ENCODE measurements at places on chromosomes 2 and 18.
A peak's percentile ranks its signal among the peaks of the same experiment; 100 is the strongest.

DNA sequence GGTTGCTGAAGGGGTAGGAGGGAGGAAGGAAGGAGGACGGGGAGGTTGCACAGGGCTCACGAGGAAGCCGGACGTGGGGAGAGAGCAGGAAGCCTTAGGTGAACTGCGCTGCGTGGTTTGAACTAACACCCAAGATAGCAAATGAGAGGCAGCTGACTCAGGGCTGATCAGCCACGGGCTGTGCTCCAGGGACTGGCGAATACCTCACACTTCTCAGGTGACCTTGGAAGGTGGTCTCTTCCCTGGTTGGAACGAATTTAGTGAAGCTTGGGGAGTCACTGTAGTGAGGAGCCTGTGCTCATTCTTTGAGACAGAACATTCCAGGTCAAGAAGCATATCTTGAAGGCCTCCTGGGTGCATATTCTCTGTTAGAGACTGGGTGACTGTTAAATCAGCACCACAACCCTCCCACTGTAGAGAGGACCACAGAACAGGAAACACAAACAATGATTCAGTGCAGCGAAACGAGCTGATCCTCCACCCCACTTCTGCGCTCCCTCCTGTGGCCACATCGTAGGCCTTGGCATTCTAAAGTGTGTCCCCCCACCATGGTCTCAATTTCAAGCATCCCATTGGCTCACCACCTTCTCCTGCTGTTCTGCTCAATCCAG, 33.8 kb downstream of the TOGARAM2 start:
- DNase-seq: no peak

- DNase-seq: no peak
Measured at GRCh38 chr2:191394043-191394442, 148.8 kb downstream of the MYO1B start.

- DNase-seq: no peak
Measured at GRCh38 chr2:214630402-214631045, 179.0 kb downstream of the BARD1 start.

- DNase-seq: no peak
Measured at GRCh38 chr2:117918608-117919007, 95.3 kb downstream of the CCDC93 start.

GRCh38 chr2:207594264-207594663, 30.9 kb downstream of the METTL21A start:
- DNase-seq: no peak

DNA sequence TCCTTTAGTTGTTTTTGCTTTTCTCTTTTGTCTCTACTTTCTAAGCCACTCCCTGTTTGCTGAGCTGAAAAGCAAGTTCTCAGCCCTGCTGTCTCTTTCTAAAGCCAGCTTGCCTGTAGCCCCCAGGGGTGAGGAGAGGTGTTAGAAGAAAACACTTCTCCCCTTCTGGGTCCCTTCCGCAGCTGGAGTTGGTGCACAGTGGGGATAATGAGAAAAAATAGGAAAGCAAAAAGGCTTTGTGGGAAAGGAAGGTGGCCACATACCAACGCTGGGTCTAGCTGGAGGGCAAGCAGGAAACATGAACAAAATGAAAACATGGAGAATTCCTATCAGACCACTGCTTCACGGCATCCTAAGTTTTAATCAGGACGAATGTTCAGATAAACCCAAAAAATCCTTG, 15.5 kb upstream of the SLC20A1 start:
- DNase-seq: no peak

DNA sequence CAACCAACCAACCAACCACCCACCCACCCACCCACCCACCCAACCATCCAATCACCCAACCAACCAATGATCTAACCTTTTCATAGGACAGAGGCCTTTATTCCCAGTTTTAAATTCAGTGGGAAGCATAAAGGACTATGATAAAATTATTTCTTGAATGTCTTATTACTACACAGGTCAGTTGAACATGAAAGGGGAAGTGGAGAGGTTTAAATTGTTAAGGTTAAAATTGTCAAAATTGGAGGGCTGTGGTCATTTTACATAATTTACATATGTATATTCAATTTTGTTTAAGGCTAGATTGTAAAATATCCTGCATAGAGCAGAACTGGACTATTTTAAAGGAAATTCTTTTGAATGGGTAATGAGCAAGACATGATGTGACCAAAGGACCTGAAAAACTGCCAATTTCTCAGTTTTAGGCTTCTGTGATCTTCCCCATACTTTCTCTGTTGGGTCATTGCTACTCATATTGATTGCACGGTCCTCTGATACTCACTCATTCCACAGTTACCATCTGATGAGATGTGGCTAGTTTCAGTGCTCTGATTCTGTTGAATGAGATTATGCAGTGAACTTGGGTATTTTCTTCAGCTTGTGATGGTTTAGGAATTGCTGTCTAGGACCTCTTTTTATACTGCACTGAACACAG, 127.4 kb downstream of the PLCL1 start:
- no peak for DNase-seq

- no peak for DNase-seq
Measured at GRCh38 chr2:5756272-5756671, 64.1 kb downstream of the SOX11 start.

DNA sequence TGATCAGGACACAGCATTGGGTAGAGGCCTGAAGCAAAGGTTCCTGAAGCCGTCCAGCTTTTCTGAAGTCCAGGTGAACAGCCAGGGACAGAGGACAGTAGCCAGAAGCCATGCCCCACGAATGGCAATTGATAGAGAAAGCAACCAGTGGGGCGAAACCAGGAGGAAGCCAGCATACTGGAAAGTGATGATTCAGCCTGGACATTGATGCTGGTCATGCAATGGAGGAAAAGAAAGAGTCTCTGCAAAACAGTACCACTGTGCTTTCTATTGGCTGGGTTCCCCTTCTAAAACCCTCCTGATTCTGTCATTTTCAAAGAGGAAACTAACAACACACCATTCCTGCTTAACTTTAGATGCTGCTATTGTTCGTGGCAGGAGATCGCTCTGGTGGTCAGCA, 221.4 kb upstream of the EPAS1 start:
- no peak for DNase-seq

GRCh38 chr2:239316562-239317465, 84.0 kb downstream of the HDAC4 start:
- DNase-seq: no peak

DNA sequence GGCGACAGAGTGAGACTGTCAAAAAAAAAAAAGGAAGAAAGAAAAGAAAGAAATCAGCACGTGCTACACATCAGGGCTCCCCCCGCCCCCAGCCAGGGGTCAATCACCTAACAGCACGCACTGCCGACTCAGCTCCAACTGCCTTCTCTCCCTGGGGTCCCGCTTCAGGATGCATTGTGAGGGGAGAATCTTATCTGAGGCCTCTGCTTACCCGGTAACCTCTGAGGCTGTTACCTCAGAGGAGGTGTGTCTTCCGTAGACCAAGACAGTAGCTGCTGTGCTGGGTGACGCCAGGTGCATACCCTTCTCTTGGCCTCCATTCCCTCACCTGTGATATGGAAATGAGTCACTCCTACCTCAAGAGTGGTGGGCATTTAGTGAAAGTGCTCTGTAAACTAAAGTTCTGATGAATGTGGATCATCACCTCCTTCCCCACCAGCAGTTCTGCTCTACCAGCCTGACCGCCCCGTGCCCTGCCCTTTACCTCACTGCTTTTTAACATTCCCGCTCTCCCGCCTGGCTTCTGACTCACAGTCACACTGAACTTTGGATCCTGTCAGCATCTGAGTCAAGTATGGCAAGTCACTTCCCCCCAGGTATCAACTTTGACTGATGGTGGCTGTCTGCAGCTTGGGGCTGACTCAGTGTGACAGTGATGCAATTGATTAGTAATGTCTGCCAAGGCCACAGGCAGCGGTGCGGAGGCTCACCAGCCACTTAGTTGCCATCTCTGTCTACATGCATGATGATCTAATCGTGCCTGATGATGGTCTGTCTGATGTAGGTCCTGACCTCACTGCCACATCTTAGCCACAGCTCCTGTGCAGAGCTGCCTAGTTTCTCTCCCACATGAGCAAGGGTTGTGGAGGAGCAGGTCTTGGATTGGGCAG, 20.1 kb downstream of the ARID5A start:
- DNase-seq: peak; percentile 27

GRCh38 chr2:241956521-241957110, 87.1 kb downstream of the RTP5 start:
- no peak for DNase-seq

GRCh38 chr2:10377052-10377746, 70.9 kb downstream of the ODC1 start:
- no peak for DNase-seq

- no peak for DNase-seq
Measured at GRCh38 chr18:44896846-44897245, 216.2 kb downstream of the SETBP1 start.

DNA sequence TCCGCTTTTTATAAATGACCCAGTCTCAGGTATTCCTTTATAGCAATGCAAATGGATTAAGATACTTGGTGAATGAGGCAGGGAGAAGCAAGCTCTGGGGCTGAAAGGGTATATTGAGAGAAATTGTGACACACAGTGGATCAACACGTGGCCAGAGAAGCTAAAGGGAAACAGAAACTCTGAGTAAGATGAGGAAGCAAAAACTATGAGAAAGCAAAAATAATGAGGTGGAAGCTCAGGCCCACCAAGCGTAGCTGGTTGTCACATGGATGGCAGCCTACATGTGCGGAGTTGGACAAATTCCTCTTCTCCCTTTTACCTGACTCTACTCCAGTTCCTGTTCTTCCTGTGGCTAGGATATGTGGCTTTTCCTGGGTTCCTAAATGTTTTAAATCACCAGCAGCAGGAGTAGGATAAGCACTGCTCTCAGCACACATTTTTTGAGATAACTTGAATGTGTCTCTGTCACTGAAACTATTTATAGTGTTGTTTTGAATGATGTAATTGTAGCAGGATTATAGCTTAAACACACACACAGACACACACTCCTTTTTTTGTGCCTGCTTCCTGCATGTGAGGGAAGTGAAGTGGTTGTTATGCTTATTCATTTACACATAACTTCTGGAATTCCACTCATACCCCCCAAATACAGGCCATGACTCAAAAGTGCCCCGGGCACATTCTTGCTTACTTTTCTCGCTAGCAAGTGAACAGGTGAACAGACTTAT, 30.1 kb upstream of the EPC2 start:
- DNase-seq: no peak

DNA sequence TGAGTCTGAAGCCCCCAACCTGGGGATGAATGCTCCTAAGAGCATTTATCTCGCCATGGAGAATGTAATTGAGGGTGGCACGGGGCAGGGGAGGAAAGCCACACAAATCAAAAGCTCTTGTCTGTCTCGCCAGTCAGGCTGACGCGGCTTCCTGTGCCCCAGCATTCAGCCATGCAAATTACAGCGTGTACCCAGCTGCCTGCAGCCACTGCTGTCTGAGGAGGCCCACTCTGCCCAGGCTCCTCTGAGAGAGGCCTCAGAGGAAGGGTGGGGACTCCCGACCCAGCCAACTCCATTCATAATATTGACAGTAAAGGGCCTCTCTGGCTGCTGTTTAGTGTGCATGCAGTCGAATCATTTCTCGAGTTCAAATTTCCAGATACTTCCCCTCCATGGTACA, 22.0 kb downstream of the SMAD7 start:
- DNase-seq: peak; percentile 94

GRCh38 chr2:240812301-240812680, 7.7 kb downstream of the KIF1A start:
- no peak for DNase-seq

- DNase-seq: no peak
Measured at GRCh38 chr2:47057687-47058002, 97.5 kb downstream of the STPG4 start.

DNA sequence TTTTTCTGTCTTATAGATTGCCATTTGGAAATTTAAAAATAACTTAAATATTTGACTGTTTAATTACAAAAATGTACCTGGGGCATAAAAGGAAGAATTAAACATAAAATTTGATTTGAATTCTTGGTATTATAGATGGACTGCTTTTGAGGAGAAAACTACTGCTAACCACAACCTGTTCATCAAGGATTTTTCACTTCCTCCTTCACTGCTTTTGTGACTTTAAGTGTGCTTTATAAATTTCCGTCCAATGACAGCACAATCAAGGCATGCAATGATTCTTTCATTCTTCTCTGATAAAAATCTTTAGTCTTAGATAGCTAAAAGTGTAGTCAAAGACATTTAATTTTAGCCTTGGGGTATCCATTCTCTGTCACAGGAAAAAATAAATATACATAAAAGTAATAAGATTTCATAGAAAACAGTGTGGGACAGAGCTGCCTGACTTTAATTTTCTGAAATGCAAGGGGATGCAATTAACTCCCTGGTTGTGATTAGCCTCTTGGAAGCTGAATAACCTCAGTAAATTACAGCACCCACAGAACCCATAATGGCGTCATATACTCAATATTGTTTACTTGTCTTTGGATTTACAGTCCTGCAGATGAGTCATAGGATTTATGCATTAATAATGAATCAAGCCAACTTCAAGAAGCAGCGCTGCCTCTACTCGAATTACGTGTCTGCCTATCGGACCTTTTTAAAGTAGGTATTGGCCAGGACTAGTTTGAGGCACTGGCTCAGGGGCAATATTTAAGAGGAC, 587.9 kb downstream of the NRXN1 start:
- no peak for DNase-seq

DNA sequence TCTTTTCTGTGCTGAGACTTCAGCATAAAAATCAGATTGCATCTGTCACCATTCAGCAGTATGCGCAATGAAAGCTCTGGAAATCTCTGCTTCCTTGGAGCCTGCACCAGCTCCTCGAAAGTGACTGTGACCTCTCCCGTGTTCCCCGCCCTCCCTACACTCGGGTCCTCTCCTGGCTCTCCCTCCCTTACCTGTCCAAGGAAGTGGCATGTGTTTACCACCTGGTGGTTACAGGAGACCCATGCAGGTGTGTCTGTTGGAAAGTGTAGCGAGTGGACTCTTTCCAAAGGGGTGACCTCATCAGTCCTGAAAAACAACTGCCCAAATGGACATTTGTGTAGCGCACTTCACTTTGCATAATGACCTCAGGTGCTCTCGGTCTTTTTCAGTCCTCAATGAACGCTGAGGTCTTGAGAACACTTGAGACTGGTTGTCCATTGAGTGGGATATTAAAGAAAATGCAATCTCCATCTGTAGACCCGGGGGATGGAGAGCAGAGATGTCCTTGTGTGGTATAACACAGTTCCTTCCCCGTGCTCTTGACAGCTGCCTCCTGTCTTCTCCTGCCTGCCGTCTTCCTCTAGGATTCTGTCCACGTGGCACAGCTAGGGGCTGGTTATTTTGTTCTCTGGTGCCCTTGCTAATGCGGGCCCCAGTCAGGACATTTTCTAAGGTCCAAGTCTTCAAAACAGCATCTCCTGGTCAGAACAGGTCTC, 133.2 kb downstream of the ACKR3 start:
- DNase-seq: no peak

DNA sequence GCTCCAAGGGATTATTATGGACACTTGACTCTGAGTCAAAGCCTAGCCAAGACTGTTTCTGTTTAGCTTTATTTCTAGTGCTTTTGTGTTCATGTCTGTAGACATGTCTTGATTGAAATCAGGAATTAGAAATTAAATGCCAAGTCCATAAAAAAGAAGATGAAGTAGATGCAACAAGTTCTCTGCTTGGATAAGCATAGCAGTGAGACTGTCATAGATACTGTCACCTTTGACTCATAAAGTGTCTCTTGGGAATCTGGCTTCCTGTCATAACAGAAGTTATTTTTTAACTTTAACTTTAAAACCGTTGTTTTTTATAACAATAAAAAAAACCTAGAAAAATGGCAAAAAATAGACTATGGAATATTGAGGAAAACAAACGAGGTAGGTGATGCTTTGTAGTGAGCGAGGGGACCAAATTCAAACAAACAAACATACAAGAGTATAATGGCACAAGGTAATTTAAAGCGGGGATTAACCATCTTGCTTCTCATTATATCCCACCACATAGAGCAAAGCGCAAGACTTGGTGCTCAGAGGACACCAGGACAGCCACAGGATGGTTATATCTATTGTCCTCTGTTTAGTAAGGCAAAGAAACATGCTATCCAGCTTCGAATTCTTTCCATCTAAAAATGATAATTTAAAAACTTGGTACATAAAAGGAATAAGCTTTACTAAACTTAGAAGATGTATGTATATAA, 64.6 kb downstream of the CD226 start:
- DNase-seq: no peak
